ENCODE measurements at places on chromosomes 1 and 21.

GRCh38 chr1:54200519-54200997 is 591 bp downstream of the MRPL37 start:
- no peak for DNase-seq

- DNase-seq: peak; percentile 16
Measured at GRCh38 chr1:181100015-181100905, 11.8 kb downstream of the IER5 start.

DNA sequence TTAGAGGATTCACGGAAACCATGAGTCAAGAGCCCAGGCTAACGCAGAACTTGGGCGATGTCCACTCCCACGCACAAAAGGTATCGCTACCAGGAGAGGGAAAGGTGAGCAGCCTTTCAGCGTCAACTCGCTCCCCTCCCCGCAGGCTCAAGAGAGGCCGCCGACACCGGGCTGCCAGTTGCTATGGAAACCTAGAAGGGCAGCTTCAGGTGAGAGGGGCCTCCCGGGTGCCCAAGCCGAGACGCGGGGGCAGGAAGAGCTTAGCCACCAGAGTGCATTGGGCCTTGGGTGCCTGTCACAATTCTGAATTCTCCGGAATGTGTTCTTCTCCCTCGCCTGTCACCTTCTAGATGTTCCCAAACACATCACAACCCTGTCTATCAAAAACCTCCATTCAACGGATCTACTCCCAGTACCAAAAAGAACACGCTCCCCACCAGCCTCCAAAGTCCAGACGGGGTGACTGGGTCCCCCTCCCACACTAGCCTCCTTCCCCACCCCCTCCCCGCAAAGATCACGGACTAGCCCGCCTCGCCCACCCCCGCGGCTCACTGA is 694 bp downstream of the MEAF6 start:
- no peak for DNase-seq

- DNase-seq: no peak
Measured at GRCh38 chr1:198751741-198752140, 112.9 kb downstream of the PTPRC start.

DNA sequence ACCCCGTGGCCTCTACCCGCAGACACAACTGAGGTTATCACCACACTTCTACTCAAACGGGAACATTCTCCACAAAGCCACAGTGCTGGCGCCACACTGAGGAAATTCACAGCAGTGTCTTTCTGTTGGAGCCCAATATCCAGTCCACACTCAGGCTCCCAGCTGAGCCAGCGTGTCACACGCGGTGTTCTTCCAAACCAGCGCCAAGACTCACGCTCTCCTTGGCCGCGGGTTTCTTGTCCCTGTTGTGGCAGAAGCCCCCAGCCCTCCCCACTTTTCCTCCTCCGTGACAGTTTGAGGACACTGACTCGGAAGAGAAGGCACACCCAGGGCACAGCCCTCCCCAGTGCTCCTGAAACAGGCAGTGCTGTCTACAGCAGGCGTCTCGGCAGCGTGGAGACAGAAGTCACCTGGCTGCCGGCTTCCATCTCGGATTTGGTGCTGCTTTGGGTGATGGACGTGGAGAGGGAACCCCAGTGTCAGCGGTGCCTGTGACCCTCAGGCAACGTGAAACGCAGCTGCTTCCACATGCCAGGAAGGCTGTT is 35.4 kb upstream of the AGPAT3 start:
- DNase-seq: no peak

DNA sequence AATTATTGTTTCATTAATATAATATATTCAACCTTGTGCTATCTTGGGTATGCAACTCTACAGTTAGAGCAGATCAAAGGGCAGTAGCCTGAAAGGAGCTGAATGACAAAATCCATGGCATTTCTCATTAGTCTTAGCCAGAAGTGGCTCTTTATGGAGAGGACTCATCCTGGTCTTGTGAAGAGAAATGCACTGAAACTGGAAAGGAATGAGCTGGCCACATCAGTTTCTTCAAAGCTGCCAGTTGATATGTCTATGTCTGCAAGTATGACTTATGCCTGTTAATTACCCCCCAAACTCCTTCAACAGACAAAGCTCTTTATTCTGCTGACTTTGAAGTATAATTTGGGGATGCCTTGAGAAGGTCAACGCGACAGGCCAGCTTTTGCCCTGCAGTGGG is 119.0 kb upstream of the UBE2U start:
- DNase-seq: no peak

GRCh38 chr1:88961647-88962275 is 30.7 kb downstream of the KYAT3 start:
- DNase-seq: no peak

- DNase-seq: no peak
Measured at GRCh38 chr1:216616425-216616824, 106.8 kb downstream of the ESRRG start.

DNA sequence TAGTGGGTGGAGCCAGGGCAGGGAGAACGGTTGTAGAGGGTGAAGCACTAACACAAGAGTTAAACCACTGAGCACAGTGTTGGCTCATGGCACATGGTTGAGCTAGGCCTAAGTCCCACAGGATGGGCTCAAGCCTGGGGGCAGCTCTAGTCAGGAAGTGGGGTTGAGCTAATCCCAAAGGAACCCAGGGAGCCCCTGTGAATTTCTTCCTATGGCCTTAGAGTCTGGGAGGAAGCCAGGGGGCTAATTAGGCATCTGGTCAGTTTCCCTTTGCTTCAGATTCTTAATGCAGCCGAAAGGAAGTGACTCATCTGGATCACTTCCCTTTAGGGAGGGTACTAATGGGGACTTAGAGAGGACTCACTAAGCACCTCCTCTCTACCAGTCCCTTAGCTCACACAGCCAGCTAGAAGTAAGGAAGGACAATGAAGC is 10.1 kb downstream of the CFAP45 start:
- DNase-seq: peak; percentile 86

DNA sequence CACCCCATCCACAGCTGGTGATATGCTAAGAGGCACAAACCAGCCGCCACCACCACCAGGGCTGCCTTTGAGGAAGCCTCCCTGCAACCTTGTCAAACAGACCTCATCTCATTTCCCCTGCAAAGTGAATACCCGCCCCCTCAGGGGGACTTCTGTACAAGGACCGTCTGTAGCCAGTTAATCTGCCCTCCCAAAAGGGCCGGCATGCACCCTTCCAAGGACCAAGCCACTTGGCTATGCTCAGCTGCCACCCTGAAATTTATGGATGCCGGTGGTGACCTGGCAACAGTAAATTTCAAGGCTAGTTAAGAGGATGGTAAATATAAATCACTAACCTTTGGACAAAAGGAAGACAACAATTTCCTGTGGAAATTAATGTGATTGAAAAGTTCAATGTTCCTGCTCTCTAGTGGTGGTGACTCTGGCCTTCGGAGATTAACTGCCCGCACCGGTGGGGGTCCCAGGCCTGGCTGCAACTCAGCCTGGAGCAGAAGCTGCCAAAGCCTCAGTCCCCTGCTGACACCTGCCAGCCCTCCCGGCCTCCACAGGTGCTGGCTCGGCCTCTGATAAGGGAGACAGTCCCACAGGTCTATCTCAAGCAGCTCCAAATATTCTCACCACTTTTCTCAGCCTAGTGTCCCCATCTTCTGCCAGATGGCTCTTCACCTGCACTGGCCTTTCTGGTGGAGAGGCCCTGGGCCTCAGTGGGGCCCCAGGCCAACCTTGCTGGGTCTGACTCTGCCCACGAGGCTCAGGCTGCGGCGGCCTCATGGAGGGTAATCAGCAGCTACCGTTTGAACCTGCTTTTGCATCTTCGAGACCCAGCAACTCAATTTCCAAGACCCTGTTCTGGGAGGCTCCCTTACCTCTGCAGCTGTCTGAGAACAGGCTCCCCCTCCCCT is 12.2 kb downstream of the TMEM53 start:
- DNase-seq: no peak

- no peak for DNase-seq
Measured at GRCh38 chr1:201008666-201009360, 14.7 kb downstream of the KIF21B start.

GRCh38 chr1:193555662-193556441 is 369.4 kb upstream of the B3GALT2 start:
- DNase-seq: no peak

GRCh38 chr1:116231752-116232151 is 120.6 kb downstream of the MAB21L3 start:
- DNase-seq: no peak

DNA sequence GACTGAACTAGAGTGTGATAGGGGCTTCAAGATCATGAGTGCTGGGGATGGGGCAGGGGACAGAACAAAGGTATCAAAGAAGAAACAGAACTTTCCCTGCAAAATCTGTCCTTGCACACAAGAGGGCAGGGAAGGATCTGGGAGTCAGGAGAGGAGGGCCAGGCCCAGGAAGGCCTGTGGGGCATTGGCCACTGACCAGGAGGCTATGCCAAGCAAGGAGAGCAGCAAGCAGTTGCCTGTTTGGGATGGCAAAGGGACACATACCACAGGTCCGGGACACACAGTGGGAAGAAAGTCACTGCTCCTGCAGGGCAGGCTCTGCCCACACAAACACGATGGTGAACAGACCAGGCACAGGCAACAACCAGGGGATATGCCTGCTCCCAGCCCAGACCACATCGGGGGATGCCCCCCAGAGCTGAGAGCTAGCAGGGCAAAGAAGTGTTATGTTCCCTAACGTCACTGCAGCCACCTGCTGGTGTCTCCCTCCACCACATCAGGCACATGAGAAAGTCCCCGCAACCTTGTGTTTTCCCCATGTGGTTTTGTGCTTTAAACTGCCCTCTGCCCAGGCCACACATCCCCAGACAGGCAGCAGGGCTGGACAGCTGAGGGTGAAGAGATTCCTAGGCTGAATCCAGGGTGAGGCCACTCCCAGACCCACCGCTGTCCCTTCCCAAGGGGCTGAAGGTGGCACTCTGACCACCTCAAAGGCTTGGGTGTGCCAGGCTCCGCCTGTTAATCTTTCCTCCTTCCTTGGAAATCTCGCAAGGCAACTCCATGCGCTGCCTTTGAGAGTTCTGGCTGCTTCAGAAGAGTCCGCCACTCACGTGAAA is 53.6 kb downstream of the KIF21B start:
- DNase-seq: no peak

DNA sequence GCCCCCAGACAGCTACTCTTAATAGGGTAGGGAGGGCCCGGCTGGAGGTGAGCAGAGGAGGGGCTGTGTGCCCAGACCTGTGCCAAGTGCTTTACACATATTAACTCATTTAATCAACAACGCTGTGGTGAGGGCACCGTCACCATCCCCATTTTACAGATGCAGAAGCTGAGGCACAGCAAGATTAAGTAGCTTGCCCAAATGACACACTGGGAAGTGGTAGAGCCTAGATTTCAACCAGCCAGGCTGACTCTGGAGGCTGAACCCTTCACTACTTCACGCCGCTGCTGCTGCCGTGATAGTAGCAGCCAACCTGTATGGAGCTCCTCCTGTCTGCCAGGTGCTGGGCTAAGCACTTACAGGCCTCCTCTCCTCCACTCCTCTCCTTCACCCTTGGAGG is 127.2 kb downstream of the PTPRU start:
- no peak for DNase-seq

GRCh38 chr1:67347688-67348472 is 40.2 kb downstream of the IL12RB2 start:
- peak; percentile 37 for DNase-seq

DNA sequence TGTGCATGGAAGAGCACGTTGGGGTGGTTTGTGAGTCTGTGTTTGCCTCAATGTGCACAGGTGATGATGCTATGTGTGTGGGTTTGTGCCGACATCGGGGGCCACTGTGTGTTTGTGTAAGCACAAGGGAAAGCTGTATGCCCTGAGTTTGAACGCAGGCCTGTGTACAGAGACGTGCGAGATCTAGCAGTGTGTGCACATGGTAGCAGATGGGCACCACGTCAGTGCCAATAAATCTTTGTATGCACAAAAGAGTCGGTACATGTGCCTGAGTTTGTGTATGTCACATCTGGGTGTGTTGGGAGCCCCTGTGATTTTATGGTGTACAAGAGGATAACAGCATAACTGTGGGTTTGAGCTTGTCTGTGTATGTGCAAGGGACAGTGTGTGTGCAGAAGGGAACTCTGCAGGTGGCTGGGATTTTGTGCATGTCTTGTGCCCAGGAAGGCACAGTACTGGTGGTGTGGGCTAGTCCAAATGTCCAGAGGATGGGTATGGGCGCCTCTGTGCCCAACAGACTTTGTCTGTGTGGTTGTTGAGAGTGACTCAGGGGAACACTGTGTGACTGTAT is 32.0 kb upstream of the WASF2 start:
- DNase-seq: no peak

DNA sequence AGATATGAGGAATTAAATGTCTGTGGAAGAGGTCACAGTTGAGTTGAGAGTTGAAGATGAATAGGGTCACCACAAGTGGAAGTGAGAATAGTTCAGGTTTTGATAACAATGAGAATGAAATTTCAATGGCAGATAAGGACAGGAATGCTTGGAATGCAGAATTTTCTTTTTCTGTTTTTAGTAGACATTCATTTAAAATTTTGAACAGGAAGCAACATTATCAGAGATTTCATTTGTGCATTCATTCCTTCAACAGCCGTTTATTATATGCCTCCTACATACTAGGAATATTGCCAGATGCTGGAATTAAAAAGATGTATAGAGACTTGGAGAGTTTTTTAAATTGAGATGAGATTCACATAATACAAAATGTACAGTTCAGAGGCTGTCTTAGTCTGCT is 126.8 kb downstream of the ITSN1 start:
- peak; percentile 50 for DNase-seq

DNA sequence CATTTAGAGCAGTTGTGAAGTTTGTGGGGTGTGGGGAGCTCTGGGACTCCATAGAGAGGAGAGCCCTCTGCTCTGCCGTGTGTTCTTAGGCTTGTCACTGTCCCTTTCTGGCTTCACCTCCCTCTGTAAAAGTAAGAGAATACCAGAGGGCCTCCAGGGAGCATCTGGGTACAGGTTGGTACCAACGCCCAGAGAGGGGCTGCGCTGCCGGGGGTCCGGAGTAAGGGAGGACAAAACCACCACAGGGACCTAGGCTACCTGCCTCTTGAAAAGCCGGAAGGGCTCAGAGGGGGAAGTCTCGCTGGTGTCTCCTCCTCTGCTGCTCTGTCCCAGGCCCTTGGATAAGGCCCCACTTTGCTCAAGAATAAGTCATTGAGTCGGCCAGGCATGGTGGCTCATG is 3.1 kb upstream of the TINAGL1 start:
- DNase-seq: no peak

- no peak for DNase-seq
Measured at GRCh38 chr1:12428334-12428733, 189.7 kb downstream of the DHRS3 start.

GRCh38 chr1:151362308-151363155 is 10.0 kb downstream of the SELENBP1 start:
- DNase-seq: no peak

Data from RCC 7860 (cell line).